ENCODE measurements at places on chromosomes 7 and 10.

- no peak for DNase-seq
These were observed 33.5 kb upstream of the SLC26A3 start for GRCh38 chr7:107836237-107837144.

DNA sequence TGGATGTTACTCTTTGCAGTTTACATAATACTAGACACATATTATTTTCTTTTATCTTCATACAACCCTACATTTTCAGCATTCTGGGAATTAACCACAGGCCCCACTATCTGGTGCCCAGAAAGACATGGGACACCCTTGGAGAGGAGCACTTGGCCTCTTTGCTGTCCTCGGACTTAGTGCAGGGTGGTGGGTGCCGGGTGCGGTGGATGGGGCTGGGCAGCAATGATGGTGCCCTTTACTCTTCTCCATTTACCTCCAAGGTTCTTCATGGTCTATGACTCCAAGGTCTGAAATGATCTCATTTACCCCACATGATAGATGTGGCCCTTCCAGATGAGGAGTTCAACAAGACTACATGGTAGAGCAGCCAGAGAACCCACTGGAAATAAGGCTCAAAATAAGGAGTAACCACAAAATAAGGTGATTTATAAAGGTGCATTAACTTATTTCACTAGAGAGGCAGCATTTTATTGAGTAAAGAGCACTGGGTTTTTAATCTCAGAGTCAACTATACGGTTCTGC is 56.2 kb upstream of the IGFBP3 start:
- no peak for DNase-seq

DNA sequence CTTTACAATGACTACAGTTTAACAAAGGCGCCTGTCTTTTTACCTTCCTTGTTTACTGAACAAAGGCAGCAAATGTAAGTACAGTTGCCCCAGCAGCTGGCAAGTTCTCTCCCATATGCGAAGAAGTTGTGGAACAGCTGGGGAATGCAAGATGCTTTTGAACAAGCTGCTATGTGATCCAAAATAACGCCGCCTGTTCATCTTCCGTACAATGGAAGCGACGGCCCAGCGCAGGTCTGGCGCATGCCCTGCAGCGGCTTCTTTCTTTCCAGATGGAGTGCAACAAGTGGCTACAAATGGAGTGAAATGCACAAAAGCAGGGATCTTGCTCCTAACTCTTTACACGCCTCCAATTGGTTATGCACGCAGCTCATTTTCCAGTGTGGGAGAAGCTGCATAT is 97.0 kb upstream of the SVIL start:
- DNase-seq: peak; percentile 59

DNA sequence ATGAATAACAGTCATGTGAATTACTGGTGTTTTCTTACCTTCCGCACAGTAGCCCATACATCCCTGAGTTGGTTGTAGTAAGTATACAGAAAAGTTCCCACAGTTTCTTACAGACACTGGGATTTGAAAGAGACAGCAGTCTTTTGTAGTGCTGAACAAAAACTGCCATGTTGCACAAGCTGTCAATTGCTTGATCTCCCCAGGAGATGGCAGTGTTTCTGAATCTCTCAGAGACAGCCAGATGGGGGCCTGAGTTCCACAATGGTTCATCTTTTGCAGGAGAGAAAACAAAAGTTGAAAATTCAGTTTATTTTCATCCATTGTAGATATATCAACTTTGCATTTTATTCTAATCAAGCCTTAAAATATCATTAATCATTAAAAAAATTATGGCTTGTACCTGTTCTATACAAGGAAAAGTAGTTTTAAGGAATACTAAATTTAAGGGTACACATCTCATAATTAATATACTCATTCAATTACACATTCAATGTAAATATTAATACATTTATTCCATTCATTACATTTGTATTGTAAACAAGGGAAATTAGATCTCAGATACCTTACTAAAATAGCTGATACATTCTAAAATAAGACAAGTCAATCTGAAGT is 14.5 kb downstream of the VWDE start:
- no peak for DNase-seq

DNA sequence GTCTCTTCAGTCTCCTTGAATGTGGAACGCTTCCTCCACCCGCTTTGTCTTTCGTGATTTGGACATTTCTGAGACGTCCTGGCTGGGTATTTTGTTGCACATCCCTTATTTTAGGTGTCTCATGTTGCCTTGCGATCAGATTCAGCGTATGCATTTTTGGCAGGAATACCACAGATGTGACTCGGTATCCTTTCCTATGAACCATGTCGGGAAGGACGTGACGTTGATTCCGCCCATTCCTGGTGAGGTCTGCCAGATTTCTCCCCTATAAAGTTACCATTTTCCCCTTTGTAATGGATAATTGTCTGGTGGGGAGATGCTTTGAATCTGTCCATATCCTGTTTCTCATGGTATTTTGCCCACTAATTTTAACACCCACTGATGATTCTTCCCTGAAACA is 49.6 kb downstream of the RBM17 start:
- DNase-seq: no peak

DNA sequence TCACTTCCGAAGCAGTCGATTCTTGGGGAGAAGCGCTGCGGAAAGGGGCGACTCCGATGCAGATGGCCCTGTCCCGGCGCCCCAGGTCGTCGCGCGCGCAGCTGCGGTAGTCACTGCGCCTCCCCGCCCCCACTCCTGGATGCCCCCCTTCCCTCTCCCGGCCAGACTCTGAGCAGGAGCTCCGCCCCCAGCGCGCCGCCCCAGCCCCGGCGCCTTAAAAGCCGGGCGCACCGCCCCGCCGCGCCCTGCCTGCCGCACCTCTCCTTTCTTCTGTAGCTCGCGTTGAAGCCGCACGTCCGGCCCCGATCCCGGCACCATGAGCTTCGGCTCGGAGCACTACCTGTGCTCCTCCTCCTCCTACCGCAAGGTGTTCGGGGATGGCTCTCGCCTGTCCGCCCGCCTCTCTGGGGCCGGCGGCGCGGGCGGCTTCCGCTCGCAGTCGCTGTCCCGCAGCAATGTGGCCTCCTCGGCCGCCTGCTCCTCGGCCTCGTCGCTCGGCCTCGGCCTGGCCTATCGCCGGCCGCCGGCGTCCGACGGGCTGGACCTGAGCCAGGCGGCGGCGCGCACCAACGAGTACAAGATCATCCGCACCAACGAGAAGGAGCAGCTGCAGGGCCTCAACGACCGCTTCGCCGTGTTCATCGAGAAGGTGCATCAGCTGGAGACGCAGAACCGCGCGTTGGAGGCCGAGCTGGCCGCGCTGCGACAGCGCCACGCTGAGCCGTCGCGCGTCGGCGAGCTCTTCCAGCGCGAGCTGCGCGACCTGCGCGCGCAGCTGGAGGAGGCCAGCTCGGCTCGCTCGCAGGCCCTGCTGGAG is at the start of gene INA:
INA (plus strand) TSS at position 243 of the 817 bp plus-strand sequence; CDS start at position 317, 74 bp downstream.
- DNase-seq: peak; percentile 5

GRCh38 chr10:91296471-91296870 is 76.0 kb downstream of the PCGF5 start:
- no peak for DNase-seq

DNA sequence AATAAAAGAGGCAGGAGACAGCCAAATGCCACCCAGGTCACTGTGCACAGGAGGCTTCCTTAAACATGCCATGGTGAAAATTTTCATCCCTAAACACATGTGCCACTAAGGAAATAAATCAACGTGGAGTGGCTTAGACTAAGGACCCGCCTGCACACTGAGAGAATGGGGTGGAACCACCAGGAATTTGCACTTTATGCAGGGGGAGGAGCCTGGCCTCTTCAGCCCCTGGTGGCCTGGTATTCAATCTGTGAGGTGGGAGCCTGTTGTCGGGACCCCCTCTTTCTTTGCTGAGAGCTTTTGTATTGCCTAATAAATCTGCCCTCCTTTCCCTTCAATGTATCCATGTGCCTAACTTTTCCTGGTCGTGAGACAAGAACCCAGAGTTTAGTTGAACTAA is 204.6 kb upstream of the NRP1 start:
- no peak for DNase-seq

GRCh38 chr10:111824128-111824527 is 359.4 kb downstream of the GPAM start:
- no peak for DNase-seq

GRCh38 chr10:116329153-116329552 is 4.9 kb downstream of the CCDC172 start:
- DNase-seq: no peak

DNA sequence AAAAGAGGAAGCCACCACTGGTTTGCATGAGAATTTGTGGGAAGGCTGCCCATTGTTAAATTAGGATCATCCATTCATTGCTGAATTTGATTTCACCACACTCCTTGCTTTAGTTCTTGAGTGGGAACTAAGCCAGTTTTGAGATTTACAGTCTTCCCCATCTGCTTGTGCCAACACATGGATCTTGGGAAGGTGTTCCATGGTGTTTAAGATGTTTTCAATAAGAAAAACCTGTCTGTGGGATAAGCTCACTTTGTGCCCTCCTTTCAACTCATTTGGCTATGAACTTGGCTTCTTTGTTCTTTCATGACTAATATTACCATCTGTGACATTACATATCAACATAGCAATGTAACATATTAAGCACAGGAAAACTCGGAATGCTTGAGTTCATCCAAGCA is 73.2 kb downstream of the INHBA start:
- no peak for DNase-seq

- no peak for DNase-seq
These were observed 22.1 kb downstream of the CLDN12 start for GRCh38 chr7:90425376-90425775.

DNA sequence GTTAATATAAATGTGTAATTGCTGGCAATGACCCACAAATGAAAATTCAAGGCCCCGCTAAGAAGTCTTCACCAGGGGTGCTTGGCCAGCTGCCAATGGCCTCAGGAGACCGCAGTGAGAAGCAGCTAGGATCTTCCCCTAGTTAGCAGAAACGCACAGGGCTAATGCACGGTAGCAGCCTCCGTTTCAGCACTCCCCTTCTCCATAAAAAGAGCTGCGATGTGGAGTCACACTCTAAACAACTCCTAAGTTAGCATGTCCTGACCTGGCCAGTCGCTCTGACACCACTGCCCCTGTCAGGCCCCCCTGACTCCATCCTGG is 139.0 kb downstream of the SEPTIN14 start:
- no peak for DNase-seq

- no peak for DNase-seq
These were observed 106.0 kb upstream of the STK17A start for GRCh38 chr7:43476896-43477295.

- DNase-seq: peak; percentile 79
These were observed 43.4 kb downstream of the GLRX3 start for GRCh38 chr10:130179640-130180039.

DNA sequence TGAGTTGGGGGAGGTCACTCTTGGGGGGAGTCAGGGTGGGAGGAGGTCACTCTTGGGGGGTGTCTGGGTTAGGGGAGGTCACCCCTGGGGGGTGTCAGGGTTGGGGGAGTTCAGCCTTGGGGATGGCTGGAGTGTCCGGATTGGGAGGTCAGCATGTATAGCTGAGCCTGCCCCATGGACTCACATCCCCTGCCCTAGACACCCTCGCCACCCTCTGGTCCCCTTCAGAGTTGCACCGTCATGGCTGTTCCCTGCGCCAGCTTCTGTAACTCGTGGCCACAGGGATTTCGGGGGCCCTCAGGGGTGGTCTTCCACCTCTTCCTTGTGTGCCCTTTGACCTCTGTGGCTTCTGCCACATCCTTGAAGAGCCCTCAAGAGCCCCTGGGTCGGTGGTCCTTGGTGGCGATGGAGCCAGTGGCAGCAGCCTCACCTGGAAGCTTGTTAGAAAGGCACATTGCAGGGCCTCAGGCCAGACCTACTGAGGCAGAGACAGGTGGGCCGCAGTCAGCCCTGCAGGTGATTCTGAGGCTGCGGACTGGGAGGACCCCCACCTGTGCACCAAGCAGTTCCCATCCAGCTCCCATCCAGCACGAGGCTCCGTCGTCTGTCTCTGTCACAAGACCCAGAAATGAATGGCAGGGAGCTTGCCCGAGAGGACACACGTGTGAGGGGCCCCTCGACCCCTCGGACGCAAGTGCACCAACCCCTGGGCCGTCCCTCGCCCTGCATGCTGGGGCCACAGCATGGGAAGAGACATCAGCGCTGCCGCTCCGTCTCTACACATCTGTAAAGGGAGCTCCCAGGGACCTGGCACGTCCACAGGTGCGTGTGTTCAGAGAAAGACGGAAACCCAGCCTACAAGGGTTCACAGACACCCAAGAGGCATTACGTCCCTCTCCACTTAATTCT is 44.7 kb upstream of the SUN1 start:
- no peak for DNase-seq

DNA sequence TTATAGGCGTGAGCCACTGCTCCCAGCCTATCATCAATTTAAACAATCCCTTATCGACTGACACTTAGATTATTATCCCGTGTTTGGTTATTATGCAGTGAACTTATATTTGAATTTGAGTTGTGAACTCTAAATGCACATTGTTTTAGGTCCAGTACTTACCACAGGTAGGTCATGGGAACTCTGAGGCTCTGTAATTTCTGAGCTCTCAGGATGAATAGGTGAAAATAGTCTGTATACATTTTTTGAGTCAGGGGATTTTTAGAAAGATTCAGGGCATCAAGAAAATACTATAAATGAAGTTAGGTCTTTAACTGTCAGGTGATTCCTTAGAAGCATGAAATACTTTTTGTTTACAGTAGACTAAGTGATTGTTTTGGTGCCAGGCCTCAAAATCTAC is 8.8 kb downstream of the CCDC136 start:
- no peak for DNase-seq

DNA sequence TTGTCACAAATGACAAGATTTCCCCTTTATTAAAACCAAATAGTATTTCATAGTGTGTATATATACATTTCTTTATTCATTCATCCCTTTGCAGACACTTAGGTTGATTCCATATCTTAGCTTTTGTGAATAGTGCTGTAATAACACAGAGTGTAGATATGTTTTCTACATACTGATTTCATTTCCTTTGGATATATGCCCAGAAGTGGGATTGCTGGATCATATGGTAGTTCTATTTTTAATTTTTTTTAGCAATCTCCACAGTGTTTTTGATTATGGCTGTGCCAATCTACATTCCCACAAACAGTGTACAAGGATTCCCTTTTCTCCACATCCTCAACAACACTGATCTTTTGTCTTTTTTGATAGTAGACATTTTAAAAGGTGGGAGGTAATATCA is 46.4 kb downstream of the CSTF2T start:
- no peak for DNase-seq

DNA sequence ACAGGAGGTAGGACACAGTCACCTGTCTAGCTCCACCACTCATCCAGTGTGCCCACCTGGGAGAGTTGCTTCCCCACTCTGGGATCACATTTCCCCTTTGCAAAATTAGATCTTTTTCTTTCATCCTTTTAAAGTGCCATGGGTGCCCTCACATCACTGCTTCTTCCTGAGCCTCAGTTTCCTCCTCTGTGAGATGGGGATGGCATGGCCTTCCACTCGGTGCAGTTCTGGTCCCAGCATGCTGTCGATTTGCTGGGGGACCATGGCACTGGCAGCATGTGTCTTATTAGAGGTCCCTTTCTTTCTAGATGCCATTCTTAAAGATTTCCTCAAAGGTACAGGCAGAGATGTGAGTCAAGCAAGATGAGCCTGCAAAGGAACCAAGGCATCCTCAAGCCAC is 158.3 kb upstream of the ZMIZ1 start:
- DNase-seq: no peak

GRCh38 chr10:106956216-106956915 is 208.1 kb downstream of the SORCS1 start:
- DNase-seq: no peak

- no peak for DNase-seq
These were observed 66.0 kb upstream of the GPR26 start for GRCh38 chr10:123600177-123600576.
